ENCODE measurements at places on chromosomes 1 and 21.

GRCh38 chr1:94240822-94241221 lies 3.4 kb upstream of the ARHGAP29 start:
- no peak for DNase-seq

GRCh38 chr1:174167265-174167803 lies 8.0 kb downstream of the RABGAP1L start:
- no peak for DNase-seq

DNA sequence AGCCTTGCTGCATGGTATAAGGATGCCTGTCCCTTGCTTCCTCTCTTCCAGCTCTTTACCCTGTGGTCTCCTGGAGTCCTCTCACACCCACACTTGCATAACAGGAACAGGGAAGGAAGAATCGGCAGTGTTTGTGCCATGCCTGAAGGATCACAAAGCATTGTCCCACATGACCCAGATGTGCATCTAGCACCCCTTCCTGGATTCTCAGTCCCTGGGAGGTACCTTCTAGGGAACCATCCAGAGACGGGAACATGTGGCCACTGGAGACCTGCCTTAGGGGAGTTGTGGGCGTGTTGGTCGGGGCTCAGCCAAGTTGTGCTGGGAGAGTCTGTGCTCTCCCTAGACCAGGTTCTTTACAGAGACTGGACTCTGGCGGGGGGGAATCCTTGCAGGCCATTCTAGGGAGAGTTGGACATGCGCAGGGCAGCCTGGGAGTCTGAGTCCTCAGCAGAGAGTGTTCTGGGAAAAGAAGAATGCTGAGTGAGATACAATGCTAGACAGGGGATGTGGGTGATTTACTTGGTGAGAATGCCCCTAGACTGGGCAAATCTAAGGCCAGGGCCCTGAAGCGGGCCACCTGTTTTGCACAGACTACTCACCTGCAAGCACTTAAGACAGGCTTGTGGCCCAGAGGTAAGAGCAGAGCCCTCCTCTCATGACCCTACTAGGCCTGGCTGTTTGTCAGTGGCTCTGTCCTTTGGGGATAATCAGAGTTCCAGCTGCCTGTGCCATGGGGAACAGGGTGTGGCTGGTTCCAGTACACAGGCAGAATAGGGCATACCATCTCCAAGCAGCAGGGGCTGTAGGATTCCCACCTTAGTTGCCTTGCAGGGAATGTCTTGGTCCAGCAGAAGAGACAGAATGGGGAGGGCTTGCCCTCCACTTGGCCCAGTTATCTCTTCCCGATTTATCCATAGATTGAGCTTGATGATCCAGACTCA lies 89.8 kb downstream of the MAN1C1 start:
- DNase-seq, result no peak

DNA sequence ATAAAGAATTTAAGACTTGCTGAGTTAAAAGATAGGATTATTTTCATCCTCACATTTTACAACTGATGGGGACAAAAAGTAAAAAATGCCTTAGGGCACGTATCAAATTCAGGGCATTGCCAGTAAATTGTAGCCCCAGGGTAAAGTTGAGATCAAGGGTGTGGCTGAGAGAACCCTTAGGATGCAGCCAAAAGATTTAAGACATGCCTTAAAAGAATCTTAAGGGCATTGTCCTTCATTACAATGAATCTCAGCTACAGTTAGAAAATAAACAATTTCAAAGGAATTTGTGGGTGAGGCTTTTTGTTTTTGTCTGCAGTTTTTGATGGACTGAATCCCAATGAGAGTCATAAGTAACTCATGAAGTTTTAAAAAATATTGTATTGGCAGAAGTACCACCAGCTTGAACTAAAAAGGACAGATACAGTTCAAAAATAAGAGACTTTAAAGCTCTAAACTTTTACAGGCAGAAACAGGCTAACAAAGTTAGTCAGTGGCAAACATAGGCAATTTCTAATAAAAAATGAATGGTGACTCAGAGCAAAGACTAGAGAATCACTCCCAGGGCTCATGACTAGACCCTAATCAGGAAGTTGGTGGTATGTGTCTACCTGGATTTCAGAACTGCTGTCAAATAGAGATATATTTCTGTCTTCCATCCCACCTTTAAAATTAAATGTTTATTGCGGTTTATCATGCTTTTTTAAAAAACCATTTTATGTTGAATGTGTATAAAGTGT lies 165.1 kb upstream of the SNX7 start:
- no peak for DNase-seq

- DNase-seq, result no peak
These were observed 46.8 kb upstream of the ZC3H11B start for GRCh38 chr1:219659684-219660083.

GRCh38 chr1:40029608-40030007 lies 10.9 kb upstream of the CAP1 start:
- no peak for DNase-seq

DNA sequence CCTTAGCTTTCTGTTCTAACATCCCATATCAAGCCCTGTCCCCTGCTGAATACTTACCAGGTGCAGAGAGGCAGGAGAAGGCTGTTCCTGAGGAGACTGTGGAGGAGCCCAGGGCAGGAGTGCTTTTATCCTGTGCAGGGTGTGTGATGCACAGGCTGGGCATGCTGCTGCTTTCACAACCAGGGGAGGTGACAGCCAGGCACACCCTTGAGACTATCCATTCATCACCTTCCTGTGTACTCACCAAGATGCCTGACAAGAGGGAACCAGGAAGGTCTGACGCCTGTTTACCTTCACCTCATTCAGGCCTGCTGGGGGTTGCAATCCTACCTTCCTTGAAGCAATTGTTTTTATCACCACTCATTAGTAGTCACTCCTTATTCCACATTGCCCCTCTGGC lies at the start of gene LCE3E:
Gene LCE3E, minus strand, starts transcription at position 100 of the 400 bp plus-strand sequence. CDS start 572 bp downstream, outside the sequence.
- no peak for DNase-seq

DNA sequence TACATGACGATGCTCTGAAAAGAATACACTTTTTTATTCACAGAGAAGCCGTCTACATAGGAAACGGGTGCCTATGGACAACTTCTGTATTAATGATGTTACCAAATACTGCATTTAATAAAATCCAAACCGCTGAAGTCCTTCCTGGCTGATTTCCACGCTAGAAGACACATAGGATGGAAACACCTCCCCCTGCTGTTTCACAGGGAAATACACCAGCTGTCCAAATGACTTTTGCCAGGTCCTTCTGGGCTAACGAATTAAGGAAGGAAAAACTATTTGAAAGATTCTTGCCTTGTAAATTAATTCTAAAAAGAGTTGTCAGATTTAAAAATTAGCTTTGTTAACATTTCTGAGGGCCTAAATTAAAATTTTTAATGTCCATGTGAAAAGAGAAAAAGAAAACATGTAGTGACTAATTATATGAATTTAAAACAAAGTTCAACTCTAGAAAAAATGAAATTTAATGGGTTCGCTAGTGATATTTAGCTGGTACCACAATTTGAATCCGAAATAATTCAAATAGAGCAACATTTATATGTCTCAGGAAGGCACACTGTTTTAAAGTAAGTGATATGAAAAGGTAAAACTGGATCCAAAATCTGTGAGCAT lies 146.0 kb downstream of the RERE start:
- DNase-seq, result peak; percentile 17

DNA sequence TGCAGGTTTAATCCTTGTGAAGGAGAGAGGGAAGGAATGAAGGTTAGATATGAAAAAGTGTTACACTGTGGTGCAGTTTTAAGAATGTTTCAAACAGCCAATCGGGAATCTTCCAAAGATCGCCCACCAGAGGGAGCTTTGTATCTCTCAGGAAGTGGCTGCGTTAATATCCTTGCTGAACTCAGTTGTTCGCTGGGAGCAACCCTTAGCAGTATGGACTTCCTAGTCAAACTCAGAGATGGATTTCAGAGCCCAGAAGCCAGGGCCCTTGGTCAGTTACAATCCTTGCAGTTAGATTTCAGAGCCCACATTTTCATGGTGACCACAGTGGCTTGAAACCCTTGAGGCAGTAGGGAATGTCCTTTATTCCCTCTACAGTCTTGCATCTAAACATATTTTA lies 136.2 kb downstream of the NTNG1 start:
- DNase-seq, result no peak

DNA sequence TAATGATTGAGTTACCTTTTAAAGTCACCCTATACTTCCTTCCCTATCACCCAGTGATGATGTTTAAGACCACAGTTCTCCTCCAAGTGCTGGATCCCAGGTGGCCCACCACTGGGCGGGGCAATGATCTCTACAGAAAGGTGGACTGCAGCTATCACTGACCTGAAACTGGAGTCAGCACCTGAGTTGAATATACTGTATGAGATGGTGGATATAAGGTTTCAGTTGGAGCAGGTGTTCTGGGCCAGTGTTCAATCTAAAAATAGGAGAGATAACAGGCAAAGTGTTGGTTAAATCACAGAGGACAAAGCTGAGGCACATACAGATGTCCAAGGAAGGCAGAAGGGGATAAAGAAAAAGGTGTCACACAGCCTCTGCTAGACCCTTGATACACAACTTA lies 96.6 kb downstream of the SIPA1L2 start:
- DNase-seq, result no peak

DNA sequence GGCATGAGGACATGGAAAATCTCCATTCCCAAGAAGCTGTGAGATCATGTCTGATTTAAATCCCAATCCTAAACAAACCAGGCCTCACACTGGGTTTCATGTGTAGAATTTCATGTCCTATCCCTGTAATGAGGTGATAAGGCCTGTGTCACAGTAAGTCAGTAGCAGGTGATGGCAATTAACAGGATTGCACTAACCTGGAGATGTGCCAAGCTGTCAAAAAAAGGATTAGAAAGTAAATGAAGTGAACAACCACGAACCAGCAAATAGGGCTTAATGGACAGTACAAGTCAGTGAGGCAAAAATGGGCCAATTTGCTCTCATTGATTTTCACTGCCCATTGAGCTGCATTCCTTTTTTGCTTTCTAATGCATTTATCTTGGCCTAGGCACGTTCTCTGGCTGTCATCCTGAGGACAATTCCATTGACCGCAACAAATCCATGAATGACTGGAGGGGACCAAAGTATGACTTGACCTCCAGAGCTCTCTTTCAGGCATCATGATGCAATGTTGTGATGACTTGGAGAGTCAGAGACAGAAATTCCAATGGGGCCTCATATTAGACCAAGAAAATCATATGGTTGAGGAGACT lies 673.6 kb upstream of the ADGRL2 start:
- no peak for DNase-seq

GRCh38 chr1:229410692-229411433 lies 23.0 kb downstream of the ACTA1 start:
- DNase-seq, result peak; percentile 85

- DNase-seq, result peak; percentile 82
These were observed 25.5 kb downstream of the CAPN9 start for GRCh38 chr1:230772457-230773395.

DNA sequence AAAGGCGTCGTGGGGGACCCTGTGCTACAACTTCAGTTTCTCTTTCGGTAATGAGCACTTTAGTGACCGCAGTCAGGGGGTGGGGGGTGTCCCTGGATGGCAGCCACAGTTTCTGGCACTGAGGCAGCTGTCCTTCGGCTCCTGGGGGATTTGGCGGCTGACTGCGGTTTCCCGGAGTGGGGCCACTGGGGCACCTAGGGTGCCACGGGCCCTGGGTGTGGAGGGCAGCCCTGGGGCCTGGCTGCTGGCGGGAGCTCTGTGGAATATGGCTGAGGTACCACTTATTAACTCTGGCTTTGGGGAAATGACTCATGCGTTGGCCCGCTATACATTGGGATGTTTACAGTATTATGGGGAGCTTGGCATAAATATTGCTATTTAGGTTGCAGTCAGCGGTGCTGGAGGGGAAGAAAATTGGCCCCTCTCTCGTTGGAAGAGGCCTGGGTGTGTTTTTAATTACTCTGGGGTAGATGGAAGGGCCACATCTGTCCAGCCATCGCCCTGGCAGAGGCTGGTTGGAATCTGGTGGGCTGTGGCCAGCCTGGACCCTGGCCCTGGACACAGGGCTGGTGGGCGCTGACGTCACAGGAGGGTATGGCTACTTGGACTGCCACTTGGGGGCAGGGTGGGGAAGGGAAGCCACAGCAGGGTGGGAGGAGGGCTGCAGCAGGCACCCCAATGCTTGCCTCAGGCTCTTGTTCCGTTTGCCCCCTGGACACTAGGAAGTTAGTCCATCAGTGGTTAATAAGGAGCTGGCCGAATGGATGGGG lies 2.0 kb downstream of the EPHB2 start:
- no peak for DNase-seq

- no peak for DNase-seq
These were observed 110.8 kb downstream of the LACTBL1 start for GRCh38 chr1:22861764-22862440.

- no peak for DNase-seq
These were observed 9.3 kb upstream of the BTG3 start for GRCh38 chr21:17622018-17622417.

DNA sequence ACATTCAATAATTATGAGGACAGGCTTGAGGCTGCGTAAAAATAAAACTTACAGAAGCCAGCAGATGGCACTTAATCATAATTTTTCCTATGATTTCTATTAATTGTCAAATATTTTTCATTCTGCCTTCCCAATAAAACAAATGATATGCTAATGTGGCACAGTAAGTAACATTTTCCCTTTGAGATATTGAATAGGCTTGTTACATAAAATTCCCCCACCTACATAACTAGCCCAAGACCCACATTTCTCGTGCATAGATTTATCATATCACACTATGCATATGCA lies 55.4 kb upstream of the PTGFRN start:
- no peak for DNase-seq

GRCh38 chr1:69055194-69055593 lies 512.5 kb upstream of the LRRC7 start:
- DNase-seq, result no peak

GRCh38 chr1:21594935-21595897 lies 73.9 kb downstream of the RAP1GAP start:
- DNase-seq, result peak; percentile 5

- no peak for DNase-seq
These were observed 11.3 kb downstream of the GNPAT start for GRCh38 chr1:231252336-231252735.

GRCh38 chr1:173043253-173043652 lies 7.5 kb downstream of the TNFSF18 start:
- no peak for DNase-seq

DNA sequence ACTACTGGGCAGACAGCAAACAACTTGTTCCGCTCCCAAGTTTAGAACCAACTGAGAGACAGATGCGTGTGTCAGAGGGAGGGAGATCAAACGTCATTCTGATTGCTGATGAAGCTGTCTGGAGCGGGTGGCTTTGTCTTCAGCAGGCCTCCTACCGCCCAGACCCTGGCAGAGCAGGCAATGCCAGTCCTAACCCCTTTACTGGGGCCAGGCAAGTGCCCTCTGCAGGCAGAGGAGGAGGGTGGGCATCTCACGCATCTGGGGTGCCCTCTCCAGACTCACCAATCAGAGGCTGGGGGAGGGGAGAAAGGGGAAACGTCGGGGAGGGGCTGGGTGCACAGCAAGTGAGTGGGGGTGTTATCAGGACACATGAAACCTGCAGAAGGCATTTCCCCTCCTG lies 126.6 kb downstream of the ACTL8 start:
- DNase-seq, result no peak

DNA sequence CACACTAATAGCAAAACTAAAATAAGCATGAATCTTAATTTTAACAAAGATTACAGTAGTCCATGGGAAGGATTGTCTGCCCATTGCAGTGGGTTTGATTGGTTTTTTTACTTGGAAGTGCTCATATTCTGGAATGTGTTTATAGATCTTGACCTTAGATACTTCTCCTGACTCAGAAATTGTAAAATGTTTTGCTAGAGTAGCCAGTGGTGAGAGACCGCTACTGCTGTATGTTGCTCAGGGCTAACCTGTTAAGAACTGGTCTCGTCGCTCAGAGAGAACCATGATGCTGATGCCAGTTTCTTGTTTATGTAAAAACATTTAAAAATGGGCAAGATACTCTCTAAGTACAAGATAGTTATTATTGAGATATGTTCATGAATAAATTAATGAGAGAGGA lies 99.9 kb downstream of the ROR1 start:
- no peak for DNase-seq
